ENCODE measurements at places on chromosomes 2 and 18.

DNA sequence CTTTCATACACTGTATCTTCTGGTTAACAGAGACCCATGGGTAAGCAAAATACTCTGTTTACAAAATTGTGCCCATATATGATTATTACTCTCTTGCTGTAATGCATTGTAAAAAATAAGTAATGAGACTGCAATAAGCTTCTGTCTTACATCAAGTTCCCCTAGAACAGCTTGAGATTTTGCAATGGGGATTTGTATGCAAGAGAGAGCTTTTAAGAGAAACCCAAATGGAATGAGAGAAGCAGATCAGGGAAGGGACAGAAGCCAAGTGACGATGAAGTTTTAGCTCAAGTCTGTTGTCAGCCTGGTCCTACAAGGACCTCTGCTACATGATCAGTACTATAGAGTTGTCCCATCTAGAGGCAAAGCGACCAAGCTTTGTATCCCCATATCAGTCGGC is 218.1 kb upstream of the VWC2L start:
- DNase-seq: no peak

DNA sequence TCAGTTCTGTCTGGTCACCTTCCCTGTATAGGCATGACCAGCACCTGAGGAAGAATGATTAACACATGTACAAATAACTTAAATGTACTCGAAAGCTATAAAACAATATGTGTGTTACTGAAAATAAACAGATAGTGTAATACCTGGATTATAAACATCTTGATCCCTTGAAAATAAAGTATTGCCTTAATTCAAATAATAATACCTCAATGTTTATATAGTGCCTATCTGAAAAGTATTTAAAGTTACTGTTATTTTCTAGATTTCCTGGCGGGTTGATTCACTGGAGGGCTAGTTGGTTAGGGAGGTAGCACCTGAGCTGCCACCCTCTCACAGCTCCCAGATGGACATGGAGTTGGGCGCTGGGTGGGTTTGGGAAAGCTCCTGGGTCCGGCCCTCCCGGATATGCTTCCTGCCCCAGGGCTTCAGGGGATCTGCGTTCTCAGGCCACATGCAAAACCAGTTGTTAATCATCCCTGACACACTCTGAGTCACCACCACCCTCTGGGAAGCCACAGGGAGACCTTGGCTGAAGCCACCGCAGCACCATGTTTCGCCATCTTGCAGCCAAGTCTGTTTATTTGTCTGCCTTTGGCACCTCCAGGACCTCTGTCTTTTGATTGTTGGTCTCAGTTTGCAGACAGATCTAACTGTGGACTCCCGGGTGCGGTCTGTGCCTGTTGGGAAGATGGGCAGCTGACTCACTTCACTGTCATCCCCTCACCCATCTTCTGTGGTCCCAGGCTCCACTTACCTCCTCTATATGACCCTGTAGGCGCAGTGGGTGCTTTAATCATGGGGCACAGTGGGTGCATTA is 35.3 kb downstream of the RAB31 start:
- no peak for DNase-seq

DNA sequence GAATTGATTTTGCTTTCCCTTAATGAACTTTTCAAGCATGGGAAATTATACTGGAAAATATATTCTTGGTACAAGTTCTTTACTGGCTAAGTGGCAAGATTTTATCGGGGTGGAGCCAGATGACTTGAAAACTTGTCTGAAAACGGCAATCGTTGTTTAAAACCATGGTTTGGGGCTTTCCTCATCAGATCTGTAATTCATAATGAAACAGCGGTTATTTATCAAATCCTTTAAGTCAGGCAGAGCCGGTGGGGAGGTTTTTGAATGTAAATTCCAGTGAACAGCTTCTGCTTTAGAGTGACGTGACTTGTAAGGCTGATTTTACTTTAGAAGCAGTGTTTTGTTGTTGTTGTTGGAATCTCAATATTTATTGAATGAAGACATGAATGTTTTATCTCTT is 2.6 kb downstream of the SEC11C start:
- no peak for DNase-seq

GRCh38 chr18:47448956-47449355 is 197.5 kb upstream of the SKOR2 start:
- DNase-seq: no peak

DNA sequence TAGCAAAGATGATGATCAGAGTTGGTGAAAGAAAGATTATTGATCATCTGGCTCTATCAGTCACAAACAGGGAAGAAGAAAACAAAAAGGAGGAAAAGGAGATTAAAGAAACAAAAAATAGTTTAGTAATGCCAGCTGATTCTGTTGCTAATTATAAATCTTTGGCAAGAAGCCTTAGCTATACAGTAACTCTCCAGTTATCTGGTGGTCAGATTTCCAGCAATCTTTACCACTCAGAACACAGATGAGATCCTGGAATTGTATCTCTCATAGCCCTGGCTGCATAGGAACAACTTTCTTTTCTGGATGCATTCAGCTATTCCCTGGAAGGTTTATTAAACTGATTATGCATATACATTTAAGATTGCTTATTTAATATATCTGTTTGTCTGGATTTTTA is 256.8 kb upstream of the ZEB2 start:
- no peak for DNase-seq

DNA sequence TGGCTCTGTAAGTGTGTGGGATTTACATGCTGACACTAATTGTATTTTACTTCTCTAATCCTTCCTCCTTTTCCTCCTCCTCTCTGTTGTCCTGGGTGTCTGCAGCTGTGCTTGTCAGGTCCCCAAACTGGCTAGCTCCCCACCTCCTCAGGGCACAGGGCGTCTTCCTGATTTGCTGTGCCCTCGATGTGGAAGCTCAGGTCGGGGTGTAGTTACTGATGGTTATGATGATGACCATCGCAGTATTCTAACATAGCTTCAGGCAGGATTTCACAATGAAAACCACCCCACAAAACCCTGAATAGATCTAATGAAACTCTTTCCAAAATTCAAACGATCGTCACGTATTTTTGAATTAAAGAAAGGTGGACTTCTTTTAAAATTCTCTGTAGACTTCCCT is 428.4 kb downstream of the TGIF1 start:
- DNase-seq: no peak

GRCh38 chr2:162914161-162914560 is 75.6 kb upstream of the KCNH7 start:
- DNase-seq: no peak

DNA sequence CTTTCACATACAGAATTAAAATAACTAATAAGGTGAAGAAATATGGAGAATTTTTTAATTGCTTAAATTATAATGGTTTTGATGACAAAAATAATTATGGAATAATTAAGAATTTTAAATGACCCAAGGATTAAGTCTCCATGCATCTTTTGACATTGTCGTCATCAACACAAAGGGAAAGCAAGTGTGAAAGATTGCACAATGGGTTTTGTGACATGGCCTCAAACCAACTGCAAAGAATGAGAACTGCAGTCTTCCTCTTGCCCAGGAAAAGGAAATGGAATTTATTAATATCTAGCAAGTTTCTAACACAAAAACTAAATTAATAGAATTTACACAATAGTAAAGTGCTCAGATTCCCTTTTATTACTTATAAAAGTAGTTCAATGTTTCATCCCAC is 329.1 kb upstream of the PKDCC start:
- DNase-seq: no peak

- no peak for DNase-seq
Measured at GRCh38 chr2:239487272-239487671, 86.5 kb upstream of the HDAC4 start.

- DNase-seq: no peak
Measured at GRCh38 chr2:8169443-8169842, 512.4 kb upstream of the ID2 start.

- DNase-seq: no peak
Measured at GRCh38 chr2:206993396-206993911, 54.1 kb downstream of the CPO start.

DNA sequence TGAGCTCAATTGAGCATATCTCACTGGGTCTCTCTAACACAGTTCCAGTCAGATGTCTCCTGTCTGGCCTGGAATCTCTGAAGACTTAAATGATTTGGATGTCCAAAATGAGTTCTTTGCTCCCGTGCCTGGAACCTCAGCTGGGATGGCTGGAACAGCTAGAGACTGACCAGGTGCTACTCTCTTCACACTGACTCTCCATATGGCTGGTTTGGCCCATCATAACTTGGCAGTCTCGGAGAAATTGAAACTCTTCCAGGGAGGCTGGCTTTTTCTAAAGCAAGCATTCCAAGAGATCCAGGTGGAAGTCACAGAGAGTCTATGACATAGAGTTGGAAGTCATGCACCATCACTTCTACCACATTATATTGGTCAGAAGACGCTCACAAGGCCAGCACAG is 129.6 kb upstream of the NOL4 start:
- DNase-seq: no peak

- DNase-seq: no peak
Measured at GRCh38 chr2:188291142-188291616, 495 bp upstream of the GULP1 start.

DNA sequence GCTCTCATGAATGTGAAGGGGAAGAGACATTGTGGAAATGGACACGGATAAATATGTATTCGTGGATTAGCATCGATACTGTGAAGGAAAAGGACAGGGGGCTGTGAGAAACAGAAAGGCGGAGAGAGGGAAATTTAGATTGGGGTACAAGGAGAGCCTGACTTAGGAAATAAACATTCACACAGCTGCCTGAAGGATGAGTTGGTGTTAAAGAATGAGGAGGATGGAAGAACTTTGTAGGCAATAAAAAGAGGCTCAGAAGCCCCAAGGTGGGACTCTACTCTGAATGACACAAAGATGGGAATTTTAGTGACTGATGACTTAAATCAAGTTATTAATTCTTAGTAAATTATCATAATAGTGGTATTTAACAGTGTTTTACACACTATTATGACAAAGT is 10.1 kb downstream of the MYO1B start:
- DNase-seq: no peak

- no peak for DNase-seq
Measured at GRCh38 chr2:117551858-117552257, 262.6 kb upstream of the DDX18 start.

DNA sequence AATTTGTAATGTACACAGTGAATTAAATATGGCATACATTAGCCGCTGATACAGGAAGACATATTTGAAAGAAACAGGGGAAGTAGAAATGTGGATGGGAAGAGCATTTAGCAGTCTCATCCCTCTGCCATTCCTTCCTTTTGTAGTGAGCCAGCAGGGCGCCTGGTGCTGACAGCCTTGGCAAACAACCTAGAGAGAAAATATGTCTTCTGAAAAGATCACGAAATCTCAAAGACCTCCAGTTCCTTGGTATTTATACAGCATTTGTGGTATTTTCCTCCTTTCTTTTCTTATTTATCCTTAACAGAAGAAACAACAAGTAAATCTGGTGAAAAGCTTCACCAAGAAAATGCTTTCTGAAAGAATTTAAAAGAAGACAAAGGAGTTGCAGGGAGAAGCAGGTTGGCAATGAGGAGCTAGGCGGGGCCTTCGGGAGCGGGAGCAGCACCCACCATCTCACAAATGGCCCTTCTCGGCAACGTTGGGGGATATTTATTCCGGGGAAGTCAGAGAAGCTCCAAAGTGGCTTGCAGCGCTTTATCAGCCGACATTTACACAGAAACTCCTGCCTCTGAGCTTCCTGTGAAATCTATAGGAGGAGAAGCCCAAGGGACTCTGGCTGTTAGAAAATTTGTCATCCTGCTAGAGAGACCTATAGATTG is 406.1 kb upstream of the NRP2 start:
- DNase-seq: no peak

DNA sequence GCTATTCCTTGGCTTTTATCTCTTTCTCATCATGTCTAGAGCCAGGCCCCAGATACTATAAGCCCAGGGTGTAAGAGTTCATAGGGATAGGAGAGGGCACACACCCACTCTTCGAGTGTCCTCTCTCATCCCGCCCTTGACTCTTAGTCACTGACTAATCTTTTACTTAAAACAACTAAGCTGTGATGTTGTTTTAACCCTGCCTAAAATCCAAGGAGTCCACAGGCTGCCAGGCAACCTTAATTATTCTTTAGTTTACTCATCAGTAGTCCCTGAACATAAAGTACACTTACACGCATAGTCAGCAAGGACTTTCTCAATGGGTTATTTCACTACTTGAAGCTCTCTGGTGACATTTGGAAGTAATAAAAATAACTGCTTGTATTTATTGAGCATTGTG is 28.4 kb downstream of the GREB1L start:
- DNase-seq: no peak

DNA sequence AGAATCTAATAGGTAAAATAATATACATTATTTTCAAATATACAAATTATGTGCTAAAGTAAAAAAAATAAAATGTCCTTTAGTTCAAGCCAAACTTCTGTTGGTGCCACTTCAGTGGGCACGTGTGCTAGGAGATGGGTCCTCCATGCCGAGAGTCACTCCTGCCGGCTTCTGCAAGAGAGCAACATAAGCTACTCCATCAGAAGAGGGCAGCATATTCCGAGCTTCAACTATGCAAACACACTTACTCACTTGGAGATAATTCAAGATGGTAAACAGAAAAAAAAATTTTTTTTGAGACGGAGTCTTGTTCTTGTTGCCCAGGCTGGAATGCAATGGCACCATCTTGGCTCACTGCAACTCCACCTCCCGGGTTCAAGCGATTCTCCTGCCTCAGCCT is 24.4 kb downstream of the CNOT11 start:
- no peak for DNase-seq

DNA sequence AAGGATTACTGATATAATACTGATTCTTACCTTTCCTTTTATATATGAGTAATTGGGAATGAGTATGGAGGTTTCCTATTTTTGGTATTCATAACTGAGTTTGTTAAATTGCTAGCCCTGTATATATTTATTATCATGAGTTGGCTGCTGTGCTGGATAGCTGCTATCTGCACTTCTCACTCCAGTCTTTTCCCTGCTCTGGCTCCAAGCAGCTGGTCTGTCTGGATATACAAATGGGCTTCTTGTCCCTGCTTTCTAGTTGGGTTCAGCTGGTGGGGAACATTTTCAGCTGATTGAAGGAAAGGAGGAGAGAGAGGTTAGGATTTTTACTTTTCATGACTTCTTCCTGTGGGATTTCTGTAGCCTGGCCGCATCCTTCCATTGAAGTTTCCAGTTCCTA is 41.2 kb downstream of the AGFG1 start:
- no peak for DNase-seq

GRCh38 chr2:202941771-202942170 is 29.7 kb downstream of the CARF start:
- no peak for DNase-seq

- DNase-seq: no peak
Measured at GRCh38 chr2:182366628-182367027, 60.2 kb downstream of the PDE1A start.

- DNase-seq: no peak
Measured at GRCh38 chr2:200422532-200423261, 87.2 kb downstream of the KCTD18 start.
